ENCODE measurements at places on chromosomes 6 and 20. TPM values are rescaled to one million over a fixed set of nuclear protein-coding genes. Genes with fewer than 3 reads are reported as not detected.

GRCh38 chr20:34331838-34332237, 28.7 kb upstream of the AHCY start:
- no peak for DNase-seq

DNA sequence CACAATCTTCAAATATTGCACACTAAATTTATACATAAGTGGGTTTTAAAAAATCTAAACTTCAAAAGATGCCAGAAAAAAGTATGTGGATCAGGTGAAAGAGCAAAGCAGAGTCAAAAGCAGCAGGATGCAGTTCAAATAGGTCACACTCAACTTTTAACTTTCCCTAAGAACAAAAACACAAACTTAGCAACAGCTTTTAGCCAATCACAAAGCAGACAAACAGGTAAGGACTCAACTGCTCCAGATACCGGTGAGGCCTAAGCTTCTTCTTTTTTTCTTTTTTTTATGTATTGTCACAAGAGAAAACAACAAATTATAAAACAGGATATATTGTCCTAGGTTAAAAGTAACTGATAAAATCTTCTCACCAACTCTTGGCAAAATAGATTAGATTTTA, 74.7 kb downstream of the SESN1 start:
- no peak for DNase-seq

GRCh38 chr6:157438611-157439111, 57.7 kb downstream of the ZDHHC14 start:
- no peak for DNase-seq

DNA sequence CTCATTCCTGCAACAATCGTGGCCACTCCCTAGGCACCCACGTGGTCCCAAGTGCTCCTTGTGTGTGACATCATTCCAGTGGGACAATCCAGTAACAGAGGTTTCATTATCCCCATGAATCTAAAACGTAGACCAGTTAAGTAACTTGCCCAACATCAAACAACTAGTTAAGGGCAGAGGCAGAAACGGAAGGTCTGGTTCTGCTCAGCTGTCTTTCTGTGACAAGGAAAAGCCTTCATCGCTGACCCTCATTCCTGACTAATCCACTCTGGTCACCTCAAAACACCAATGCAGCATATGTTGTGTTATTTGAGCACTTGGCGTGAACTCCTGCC, 261.4 kb upstream of the JARID2 start:
- no peak for DNase-seq

The COL20A1 gene
- total RNA-seq = not detected

The ASIP gene
- not detected for total RNA-seq

The EYA2 gene
- total RNA-seq = 8.1 TPM

The GID8 gene
- total RNA-seq = 30.2 TPM

GRCh38 chr6:38348371-38348770, 291.4 kb downstream of the BTBD9 start:
- no peak for DNase-seq

The ISM1 gene
- 14.5 TPM for total RNA-seq

The ZNF335 gene
- 24.1 TPM for total RNA-seq

- no peak for DNase-seq
Observed at GRCh38 chr6:11714116-11714797, 64.3 kb downstream of the ADTRP start.

The FKBP1C gene
- not detected for total RNA-seq

- no peak for DNase-seq
Observed at GRCh38 chr6:44217332-44218143, 812 bp downstream of the MYMX start.

DNA sequence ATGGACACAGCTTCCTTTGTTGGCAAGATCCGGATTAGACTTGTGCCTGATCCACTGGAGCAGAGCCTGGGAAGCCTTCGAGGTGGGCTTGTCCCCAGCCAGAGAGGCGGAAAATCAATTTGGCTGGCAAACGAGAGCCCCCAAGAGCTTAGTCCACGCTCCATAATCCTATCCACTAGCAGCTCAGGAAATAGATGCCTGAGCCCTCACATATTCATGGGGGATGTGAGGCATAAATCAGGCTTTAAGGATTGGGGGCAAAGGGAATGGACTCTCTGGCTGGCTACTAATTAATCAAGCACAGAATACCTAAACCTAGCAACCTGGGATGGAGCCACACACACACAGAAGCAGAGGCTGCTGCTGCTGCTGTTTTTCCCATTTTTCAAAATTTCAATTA, 137.9 kb downstream of the PKHD1 start:
- DNase-seq = no peak

The MRPL14 gene
- total RNA-seq = 36.1 TPM

DNA sequence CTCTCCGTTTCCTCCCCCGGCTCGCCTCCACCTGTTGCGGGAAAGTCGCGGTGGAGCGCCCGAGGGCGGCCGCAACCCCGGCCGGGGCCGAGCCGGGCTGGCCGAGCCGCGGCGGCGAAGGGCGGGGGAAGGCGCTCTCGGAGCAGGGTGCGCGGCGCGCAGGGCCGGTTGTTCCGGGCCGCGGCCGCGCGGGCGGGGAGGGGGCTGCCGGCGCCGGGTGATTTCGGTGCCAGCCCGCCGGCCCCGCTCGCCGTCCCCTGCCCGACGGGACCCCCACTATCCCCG, 235 bp downstream of the MAP7 start:
- DNase-seq = no peak

DNA sequence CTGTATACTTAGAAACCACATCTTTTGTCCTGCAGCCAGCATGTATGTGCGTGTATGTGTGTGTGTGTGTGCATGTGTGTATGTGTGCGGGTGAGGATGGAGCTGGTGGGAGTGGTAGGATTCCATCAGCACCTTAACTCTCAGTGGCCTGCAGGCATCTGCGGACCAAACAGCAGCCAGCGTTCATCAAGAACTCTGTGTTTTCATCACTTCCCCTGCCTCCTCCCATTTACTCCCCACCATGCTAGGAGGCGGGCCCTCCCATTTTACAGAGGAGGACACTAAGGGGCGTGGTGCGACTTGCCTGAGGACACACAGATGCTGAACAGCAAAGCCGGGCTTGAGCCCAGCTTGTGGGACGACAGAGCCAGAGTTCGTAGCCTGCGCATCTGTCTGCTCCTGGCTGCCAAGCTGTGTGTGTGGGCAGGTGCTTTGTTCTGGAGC, 8.9 kb downstream of the VSTM2L start:
- DNase-seq = no peak

The SMLR1 gene
- not detected for total RNA-seq

GRCh38 chr6:98836025-98836961, 1.9 kb downstream of the POU3F2 start:
- no peak for DNase-seq

DNA sequence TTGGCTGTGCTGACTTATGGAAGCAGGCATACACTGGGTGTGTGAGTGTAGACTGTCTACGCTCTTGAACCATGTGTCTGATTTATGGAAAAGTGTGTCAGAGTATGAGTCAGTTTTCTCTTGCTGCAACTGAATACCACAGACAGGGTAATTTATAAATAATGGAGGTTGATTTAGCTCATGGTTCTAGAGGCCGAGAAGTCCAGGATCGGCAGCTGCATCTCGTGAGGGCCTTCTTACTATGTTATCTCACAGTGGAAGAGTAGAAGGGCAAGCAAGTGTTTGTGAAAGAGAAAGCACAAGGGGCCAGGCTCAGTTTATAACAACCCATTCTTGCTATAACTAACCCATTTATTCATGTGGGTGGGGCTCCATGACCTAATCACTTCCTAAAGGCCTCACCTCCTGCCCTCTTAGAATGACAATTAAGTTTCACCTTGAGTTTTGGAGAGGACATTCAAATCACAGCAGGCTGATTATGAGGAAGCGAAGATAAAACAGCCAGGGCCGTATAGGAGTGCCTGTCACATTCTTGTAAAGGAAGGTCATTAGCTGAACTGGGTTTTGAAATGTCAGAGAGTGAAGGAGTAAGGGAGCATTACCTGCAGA, 6.7 kb downstream of the GPR31 start:
- no peak for DNase-seq

DNA sequence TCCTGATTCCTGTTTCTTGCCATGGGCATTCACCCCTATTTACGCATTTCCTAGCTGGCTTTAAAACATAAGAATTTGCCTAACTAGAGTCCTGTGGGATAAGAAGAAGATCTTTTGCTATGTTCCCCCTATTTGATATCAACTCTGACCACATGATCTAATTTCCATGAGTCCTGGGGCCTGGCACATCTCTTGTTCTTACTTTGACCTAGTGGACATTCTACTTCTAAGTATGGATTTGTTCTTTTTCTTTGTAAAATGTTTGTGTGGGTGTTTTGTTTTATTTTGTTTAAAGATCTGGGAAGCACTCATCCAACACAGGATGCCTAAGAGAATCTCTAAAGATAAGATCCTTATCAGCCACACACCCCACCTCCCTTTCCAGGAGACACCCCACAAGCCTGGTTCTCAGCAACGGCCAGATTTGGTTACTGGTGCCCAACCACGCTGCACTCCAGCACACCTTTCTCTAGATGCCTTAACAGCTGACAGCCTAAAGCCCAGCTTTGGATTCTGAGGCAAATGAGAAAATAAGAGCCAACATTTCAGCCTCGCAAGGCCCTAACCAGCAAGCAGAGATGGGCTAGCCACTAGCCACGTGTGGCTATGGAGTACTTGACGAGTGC, 74.7 kb downstream of the SLC23A2 start:
- no peak for DNase-seq

GRCh38 chr6:161341638-161342037, 67.8 kb upstream of the AGPAT4 start:
- no peak for DNase-seq

GRCh38 chr6:111490067-111490466, 7.0 kb upstream of the REV3L start:
- DNase-seq = no peak

- no peak for DNase-seq
Observed at GRCh38 chr20:52234302-52235045, 42.9 kb upstream of the ZFP64 start.

The PCK1 gene
- 13.0 TPM for total RNA-seq

Data from vagina (tissue), 2 donors.